ENCODE measurements at places on chromosomes 5 and 9.

DNA sequence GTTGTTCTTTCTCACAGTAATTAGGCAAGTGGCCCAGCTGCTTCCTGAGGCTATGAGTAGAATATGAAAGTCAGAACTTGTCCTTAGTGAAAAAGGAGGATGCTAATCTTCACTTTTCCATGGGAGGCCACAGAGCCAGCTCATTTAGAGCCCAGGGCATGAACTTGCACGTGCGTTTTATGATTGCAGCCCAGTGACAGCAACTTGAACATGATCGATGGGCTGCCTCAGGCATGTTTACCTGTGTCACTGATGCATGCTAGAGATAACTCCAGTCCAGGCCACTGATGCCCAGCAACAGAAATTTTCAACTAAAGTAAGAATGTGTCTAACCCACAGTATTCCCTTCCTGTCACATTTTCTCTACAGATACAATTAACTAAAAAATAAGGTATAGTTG lies 179.3 kb downstream of the CTNND2 start:
- DNase-seq: no peak

DNA sequence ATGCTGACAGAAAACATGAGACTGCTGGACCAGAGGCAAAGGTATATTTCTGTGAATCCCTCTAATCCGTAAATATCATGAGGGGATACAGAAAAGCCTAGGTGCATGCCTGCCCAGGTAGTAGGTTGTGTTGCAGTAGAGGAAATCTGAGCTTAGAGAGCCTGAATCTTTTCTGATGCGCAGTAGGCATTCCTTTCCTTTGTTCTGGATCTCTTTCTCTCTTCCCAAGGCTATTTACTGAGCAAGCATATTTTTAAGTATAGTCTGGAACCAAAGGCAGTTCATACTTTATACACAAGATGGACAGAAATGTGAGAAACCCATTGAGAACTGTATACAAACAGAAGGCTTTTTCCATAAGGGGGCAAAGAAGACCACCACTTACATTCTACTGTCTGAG lies 359.3 kb downstream of the TMEM161B start:
- DNase-seq: no peak

DNA sequence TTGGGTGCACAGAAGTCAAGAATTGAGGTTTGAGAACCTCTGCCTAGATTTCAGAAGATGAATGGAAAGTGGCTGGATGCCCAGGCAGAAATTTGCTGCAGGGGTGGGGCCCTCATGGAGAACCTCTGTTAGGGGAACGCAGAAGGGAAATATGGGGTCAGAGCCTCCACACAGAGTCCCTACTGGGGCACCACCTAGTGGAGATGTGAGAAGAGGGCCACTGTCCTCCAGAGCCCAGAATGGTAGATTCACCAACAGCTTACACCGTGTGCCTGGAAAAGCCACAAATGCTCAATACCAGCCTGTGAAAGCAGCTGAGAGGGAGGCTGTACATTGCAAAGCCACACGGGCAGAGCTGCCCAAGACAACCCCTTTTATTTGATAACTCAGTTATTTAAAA lies 383.5 kb downstream of the TLE4 start:
- no peak for DNase-seq

DNA sequence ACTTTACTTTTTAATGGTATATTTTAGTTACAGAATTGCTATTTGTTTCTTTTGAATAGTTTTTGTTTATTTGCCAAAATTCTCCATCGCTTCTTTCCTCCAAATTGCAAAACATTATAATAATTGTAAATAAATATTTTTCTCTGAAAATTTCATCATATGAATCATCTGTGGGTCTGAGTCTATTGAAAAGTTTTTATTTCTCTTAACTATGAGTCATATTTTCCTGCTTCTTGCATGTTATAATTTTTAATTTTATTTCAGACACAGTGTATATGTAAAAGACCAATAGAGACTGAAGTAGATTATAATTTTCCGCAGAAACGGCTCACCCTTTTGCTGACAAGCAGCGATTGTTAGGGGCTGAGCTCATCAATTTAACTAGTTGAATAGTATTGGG lies 279.1 kb upstream of the IL12B start:
- DNase-seq: no peak

GRCh38 chr9:20070336-20070735 lies 281.5 kb upstream of the SLC24A2 start:
- no peak for DNase-seq

DNA sequence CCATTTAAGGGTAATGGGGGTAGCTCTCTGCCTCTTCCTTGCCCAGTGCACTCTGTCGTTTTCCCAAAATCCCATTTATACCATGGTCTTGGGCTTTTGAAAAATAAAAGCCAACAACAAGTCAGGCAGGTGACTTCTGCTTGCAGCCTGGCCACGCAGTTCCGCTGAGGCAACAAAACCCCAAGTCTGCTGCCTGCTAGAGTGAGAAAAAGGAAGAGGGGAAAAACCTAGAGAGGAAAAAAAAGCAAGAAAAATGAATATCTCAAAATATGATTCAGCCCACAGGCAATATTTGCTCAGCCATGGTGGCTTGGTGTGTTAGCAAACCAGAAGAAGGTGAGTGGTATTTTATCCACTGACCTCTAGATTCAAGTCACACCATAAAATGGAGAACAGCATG lies 148.2 kb upstream of the FSTL4 start:
- no peak for DNase-seq

- no peak for DNase-seq
Observed at GRCh38 chr9:130171226-130172148, 717 bp upstream of the NCS1 start.

GRCh38 chr5:116418016-116418415 lies 156.6 kb downstream of the SEMA6A start:
- no peak for DNase-seq

DNA sequence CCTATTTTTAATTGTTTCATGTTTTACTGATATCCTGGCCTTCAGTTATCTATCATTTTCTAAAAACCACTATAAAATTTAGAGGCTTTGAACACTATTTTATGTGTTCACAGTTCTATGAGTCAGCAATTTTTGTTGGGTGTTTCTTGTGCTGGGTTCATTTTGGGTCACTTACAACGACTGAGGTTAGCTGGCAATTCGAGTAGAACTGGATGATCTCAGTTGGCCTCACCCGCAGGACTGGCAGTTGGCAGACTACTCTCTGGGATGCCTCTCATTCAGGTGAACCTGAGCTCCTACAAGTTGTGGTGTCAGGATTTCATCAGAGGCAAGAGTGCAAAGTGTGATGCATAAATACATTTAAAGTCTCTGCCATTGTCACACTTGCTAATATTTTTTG lies 151.0 kb upstream of the PAPPA start:
- no peak for DNase-seq

DNA sequence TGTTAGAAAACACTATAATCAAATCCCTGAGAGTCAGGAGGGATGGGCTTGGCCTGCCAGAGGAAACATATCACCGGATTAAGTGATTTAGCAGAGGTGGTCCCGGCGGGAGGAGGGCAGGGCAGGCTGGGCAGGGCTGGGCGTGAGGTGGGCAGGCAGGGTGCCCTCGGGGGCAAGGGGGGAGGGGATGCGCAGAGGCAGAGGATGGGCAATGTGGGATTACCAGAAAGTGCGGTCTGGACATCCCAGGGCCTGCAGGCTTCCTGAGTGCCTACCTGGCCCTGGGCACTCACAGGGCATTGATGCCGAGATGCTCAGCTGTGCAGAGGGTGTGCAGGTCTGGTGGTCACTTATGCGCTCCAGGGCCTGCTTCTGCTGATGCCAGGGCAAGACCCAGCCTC lies 115.2 kb downstream of the ADAMTS2 start:
- peak; percentile 5 for DNase-seq

DNA sequence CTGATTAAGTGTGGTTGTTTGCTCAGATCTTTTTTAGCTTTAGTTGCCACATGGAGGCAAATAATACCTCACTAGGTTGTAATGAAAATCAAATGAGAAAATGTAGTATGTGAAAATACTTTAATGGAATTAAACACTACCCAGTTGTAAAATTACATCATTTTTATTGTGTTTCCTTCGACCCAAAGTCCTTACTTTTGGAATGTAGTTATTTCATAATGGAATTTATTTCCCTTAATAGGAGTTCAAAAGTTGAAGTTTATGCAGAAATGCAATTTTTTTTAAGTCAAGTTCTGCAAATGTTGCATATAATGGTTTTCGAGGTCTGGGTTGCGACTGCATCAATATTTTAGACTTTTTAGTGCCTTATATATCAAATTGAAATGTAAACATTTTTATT lies 31.0 kb downstream of the TNPO1 start:
- no peak for DNase-seq

DNA sequence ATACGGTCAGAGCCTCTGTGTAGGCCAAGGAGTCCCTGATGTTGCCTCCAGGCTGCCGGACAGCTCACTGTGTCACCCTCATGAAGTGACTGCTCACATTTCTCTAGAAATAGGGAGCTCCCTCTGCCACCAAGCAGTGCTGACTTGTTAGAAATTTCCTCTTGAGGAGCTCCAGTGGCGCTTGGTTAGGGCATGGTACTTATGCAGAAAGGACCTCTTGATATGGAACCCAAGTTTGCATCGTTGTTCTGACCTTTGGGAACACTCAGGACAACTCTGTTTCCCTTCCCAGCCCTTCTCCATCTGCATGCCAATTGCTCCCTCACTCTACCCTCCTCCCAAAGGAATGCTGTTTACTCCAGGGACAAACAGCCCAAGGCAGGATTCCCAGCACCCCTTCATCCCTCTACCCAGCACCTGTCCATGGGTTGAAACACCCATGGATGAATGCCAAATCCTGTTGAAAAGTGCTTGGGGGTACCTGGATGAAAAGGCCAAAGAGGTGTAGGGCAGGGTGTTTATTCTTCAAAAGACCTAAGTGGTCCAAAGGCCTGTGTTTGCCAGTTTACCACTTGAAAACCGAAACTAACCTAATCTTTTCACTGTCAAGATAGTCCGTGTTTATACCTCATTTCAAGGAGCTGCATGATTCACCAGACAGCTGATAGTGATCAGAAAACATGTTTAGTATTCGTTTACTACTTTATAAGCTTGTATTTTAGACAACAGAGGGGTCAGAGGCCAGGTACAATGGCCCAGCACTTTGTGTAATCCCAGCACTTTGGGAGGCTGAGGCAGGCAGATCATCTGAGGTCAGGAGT lies 51.1 kb downstream of the KLF4 start:
- DNase-seq: no peak

- no peak for DNase-seq
Observed at GRCh38 chr9:135090547-135090946, 3.1 kb downstream of the OLFM1 start.

DNA sequence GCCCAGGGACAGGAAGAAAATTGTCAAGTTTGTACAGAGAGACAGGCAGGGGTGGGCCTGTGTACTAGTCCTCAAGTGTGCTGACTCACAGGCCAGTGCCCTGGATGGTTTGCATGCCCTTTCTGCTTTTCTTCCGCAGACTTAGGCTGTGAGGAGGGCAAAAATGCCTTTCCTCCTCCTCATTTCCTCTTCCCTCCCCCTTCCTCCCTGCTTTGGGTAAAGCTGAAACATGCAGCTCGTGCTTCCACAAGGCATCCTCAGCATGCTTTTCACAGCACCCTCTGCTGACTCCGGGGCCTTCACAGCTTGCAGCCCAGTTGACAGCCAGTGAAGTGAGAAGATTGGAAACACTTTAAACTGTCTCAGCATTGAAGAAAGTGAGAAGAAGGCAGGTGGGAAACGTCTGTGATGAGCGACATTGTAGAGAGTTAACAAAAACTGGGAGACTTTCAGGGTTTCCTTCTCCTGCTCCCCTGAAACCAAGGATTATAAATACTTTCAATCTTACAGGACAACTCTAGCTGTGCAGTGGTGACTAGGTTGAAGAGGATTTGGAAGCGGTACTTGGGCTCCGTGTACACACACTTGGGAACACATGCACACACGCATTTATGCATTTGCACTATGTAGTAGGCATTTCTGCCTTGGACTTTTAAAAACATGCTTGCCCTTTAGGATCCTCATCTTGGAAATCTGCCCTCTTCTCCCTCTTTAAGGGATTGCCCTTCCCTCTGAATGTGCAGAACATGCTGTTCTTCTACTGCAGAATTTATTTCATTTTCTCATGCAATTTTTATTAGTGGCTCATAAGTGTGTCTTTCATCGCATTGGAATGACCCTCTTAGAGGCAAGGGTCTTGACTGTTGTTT lies 138.8 kb downstream of the GRIA1 start:
- no peak for DNase-seq

DNA sequence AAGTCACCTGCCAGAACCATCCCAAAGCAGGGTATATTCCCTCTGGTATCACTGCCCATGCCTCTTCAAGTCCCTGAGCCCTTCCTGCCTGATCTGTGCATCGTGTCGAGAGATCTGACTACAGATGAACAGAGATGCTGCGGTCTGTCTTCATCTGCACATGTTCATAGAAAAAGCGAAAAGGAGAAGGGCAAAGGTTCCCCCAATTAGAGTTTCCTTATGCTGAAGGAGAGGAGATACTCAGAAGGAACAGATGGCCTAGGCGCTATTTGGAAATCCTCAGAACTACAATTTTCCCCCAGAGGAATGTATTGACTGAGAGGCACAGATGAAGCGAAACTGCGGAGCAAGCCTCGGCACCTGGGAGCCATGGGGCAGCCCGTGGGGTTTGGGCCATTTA lies 170.9 kb downstream of the SEC61B start:
- DNase-seq: no peak

- no peak for DNase-seq
Observed at GRCh38 chr9:100679834-100680233, 102.0 kb downstream of the CAVIN4 start.

DNA sequence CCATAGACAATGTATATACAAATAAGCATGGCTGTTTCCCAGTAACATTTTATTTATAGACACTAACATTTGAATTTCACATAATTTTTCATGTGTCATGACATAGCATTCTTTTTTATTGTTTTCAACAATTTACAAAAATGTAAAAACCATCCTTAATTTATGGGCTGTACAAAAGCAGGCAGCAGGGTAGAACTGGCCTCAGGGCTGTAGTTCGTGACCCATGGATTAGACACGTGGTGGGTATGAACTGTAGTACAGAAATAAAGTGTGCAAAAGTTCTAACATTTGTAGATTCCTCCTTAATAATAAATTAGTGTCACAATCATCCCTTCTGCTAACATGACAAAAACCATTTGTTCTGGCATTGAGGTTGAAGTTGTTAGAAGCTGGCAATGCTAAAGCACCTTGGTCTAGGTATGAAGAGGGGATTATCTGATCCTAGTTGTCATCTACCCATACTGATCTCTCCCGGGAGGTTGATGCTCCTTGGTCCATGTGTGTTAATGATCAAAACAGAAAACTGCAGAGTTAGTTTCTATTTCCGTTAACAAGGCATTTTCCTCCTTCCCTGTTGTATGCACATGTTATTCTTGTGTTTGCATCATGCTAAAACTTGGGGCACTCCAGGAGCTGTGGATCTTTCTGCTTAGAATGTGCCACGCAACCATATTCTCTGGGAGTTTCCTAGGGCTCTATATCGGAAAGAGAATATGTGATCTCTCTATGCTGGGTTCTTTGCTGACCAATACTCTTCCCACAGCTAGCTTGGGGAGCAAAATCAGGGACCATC lies 917.6 kb downstream of the TLE1 start:
- DNase-seq: no peak

DNA sequence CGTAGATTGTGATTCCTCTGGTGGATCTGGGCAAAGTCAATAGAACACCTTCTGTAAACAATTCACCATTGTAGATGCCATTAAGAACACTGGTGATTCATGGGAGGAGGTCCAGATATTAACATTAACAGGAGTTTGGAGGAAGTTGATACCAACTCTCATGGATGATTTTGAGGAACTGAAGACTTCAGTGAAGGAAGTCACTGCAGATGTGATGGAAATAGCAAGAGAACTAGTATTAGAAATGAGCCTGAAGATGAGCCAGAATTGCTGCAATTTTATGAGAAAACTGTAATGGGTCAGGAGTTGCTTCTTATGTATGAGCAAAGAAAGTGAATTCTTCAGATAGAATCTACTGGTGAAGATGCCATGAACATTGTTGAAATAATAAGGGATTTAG lies 26.9 kb downstream of the TCERG1 start:
- no peak for DNase-seq
